ENCODE measurements at places on chromosomes 6 and 20. TPM values are rescaled to one million over a fixed set of nuclear protein-coding genes. Genes with fewer than 3 reads are reported as not detected.

GRCh38 chr6:32177183-32177787 is 920 bp upstream of the RNF5 start:
- H3K4me3 ChIP-seq = peak overlapping the region; percentile 85
- H3K27me3 ChIP-seq = peaks cover 8% of the 10 kb centered on the region
- H3K27ac ChIP-seq = peak overlapping the region; percentile 100

- H3K27me3 ChIP-seq = no peaks in the 10 kb centered on the region
- H3K4me1 ChIP-seq = no peaks in the 10 kb centered on the region
- DNase-seq = no peak
- H3K4me3 ChIP-seq = no peak overlapping the region
- H3K36me3 ChIP-seq = peaks cover 28% of the 10 kb centered on the region
- H3K27ac ChIP-seq = peak overlapping the region; percentile 28
These were observed 105.0 kb downstream of the FIG4 start for GRCh38 chr6:109795994-109796555.

- H3K27me3 ChIP-seq = peaks cover 2% of the 10 kb centered on the region
- no peaks in the 10 kb centered on the region for H3K4me1 ChIP-seq
- H3K36me3 ChIP-seq = no peaks in the 10 kb centered on the region
- no peak for DNase-seq
These were observed 16.8 kb upstream of the RALY start for GRCh38 chr20:33976959-33977358.

Gene ZSCAN23
- polyA plus RNA-seq = 0.16 TPM

Gene CD24
- not detected for polyA plus RNA-seq

Gene ZNF311
- not detected for polyA plus RNA-seq

Gene PACSIN1
- 3.3 TPM for polyA plus RNA-seq

DNA sequence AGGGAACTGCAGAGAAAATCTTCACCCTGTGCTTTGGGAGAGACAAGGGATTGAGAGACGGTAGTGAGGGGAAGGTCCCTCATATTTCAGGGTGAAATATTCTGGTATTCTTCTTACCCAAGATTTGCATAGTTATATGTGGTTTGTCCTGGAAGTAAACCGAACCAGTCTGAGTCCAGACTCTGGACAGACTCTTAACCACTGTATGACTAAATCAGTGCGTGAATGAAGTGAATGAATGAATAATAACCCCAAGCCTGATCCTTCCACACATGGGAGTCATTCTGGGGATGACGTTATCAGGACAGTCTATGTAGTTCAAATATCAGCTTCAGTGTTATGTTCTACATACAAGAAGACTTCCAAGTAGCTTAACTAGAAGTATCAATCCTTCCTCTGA is 690.7 kb downstream of the KIF16B start:
- no peaks in the 10 kb centered on the region for H3K27me3 ChIP-seq
- no peaks in the 10 kb centered on the region for H3K36me3 ChIP-seq
- H3K27ac ChIP-seq = no peak overlapping the region
- H3K4me3 ChIP-seq = no peak overlapping the region

Gene C20orf96
- polyA plus RNA-seq = 0.32 TPM

DNA sequence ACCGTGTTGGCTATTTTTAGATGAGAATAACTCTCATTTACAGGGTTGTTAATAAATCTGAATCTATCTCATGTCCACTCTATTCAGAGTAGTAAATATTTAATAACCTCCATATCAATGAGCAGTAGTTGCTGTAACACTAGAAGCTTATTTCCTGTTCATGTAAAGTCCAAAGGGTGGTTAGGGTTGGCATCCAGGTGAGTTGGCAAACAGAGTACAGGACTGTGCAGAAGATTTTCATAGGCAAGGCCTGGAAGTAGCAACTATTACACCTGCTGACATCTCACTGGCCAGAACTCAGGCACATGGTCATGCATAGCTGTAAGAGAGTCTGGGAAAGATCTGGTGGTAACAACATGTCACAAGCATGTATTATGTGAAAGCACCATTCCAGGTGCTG is 147.5 kb downstream of the PHF3 start:
- no peaks in the 10 kb centered on the region for H3K36me3 ChIP-seq
- no peak for DNase-seq
- no peak overlapping the region for H3K27ac ChIP-seq
- H3K4me1 ChIP-seq = no peaks in the 10 kb centered on the region

Gene TNF
- 5.9 TPM for polyA plus RNA-seq

- no peaks in the 10 kb centered on the region for H3K36me3 ChIP-seq
- no peak overlapping the region for H3K4me3 ChIP-seq
- peaks cover 21% of the 10 kb centered on the region for H3K4me1 ChIP-seq
- H3K27ac ChIP-seq = no peak overlapping the region
These were observed 32.1 kb upstream of the PNRC1 start for GRCh38 chr6:89048288-89048923.

- no peak overlapping the region for H3K27ac ChIP-seq
- H3K27me3 ChIP-seq = peaks cover 4% of the 10 kb centered on the region
- no peak for DNase-seq
- no peaks in the 10 kb centered on the region for H3K4me1 ChIP-seq
- H3K4me3 ChIP-seq = no peak overlapping the region
- no peaks in the 10 kb centered on the region for H3K36me3 ChIP-seq
These were observed 32.8 kb upstream of the SSTR4 start for GRCh38 chr20:23002276-23002675.

- H3K27ac ChIP-seq = no peak overlapping the region
- H3K4me3 ChIP-seq = no peak overlapping the region
- H3K27me3 ChIP-seq = peaks cover 1% of the 10 kb centered on the region
These were observed 265.0 kb upstream of the TAB2 start for GRCh38 chr6:149052350-149053106.

Gene FUT9
- polyA plus RNA-seq = not detected

- H3K36me3 ChIP-seq = no peaks in the 10 kb centered on the region
- no peak for DNase-seq
- H3K4me3 ChIP-seq = no peak overlapping the region
- no peaks in the 10 kb centered on the region for H3K27me3 ChIP-seq
- no peak overlapping the region for H3K27ac ChIP-seq
These were observed 817.3 kb downstream of the BCKDHB start for GRCh38 chr6:80923816-80924215.

DNA sequence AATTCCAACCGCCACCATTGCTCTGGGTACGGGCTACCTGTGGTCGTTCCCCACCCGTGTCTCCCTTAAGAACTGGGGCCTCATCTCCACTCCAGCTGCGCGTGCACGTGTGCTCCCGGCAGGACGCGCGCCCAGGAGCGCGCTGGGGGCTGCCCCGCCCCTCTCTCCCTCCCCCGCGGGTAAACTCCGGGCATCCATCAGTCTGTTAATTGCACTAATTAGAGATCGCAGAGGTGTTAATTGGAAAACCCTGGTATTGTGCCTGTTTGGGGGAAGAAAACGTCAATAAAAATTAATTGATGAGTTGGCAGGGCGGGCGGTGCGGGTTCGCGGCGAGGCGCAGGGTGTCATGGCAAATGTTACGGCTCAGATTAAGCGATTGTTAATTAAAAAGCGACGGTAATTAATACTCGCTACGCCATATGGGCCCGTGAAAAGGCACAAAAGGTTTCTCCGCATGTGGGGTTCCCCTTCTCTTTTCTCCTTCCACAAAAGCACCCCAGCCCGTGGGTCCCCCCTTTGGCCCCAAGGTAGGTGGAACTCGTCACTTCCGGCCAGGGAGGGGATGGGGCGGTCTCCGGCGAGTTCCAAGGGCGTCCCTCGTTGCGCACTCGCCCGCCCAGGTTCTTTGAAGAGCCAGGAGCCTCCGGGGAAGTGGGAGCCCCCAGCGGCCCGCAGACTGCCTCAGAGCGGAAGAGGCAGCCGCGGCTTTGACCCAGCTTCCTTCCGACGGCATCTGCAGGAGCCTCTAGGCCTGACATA is 14.4 kb downstream of the FOXP4 start:
- peak overlapping the region; percentile 85 for H3K27ac ChIP-seq
- peaks cover 24% of the 10 kb centered on the region for H3K4me1 ChIP-seq
- no peaks in the 10 kb centered on the region for H3K36me3 ChIP-seq
- peak overlapping the region; percentile 87 for H3K4me3 ChIP-seq

DNA sequence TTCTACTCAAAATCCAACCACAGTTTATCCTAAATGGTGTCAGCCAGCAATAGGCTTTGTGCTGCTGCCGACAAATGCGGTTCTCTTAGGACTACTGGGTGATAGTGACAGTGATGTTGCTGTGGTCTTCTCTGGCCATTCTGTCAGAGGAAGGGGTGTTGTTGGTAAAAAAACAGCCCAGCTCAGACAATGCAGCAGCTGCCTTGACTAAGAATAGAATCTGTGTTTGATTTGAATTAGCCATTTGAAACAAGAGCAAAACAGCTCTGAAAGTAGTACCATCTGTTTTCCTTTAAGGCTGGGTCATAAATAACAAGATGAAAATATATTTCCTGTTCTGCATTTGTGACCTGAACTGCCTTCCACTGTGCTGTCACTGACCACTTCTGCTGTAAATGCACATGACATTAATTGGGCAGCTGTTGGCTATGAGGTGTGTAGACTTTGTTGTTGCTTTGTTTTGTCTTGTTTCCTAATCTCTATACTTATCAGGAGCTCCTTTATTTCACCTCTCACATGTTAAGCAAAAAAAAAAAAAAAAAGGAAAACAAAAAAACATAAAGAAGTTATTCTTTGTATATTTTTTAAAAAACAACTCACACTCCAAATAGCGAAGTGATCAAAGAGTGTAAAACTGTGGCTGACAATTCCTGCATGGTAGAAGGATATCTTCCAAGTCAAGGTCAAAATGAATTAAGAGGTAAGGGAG is 497.8 kb upstream of the ARID1B start:
- no peak overlapping the region for H3K4me3 ChIP-seq
- no peak for DNase-seq
- no peaks in the 10 kb centered on the region for H3K36me3 ChIP-seq
- no peak overlapping the region for H3K27ac ChIP-seq
- H3K4me1 ChIP-seq = no peaks in the 10 kb centered on the region
- peaks cover 7% of the 10 kb centered on the region for H3K27me3 ChIP-seq

Gene PSORS1C1
- not detected for polyA plus RNA-seq

DNA sequence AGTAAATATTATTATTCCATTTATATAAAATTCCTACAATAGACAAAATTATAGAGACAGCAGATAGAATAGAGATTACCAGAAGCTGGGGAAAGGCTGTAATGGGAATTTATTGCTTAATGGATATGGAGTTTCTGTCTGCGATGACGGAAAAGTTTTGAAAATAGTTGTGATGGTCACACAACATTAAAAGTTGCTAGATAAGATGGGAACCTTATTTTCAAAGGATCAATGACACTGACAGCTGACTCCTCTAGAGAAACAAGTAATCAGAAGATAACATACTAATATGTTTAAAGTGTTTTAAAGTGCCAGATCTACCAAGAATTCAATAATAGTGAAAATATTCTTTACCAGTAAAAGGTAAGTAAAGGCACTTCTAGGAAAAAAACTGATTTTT is 236.3 kb downstream of the HIVEP2 start:
- DNase-seq = no peak
- H3K4me3 ChIP-seq = no peak overlapping the region
- no peak overlapping the region for H3K27ac ChIP-seq
- H3K36me3 ChIP-seq = no peaks in the 10 kb centered on the region
- H3K27me3 ChIP-seq = no peaks in the 10 kb centered on the region

DNA sequence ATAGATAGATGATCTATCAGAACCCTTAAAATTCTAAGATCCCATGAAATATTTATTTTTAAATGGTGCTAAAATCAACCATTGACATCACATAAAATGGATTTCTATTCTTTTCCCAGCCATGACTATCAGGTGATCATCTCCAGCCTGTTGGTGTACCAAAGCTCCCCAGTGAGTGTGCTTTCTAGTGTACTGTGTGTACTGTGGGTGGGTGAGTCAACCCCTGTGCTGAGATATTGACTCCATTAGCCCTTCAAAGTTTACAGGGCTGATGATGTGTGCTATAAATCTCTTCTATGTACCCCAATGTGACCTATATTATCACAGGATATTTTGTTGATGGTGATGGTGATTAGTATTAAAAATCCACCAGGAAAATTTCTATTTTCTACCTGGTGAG is 344.6 kb downstream of the MMUT start:
- H3K36me3 ChIP-seq = no peaks in the 10 kb centered on the region
- H3K4me1 ChIP-seq = no peaks in the 10 kb centered on the region
- no peak overlapping the region for H3K27ac ChIP-seq
- H3K27me3 ChIP-seq = no peaks in the 10 kb centered on the region
- DNase-seq = no peak

DNA sequence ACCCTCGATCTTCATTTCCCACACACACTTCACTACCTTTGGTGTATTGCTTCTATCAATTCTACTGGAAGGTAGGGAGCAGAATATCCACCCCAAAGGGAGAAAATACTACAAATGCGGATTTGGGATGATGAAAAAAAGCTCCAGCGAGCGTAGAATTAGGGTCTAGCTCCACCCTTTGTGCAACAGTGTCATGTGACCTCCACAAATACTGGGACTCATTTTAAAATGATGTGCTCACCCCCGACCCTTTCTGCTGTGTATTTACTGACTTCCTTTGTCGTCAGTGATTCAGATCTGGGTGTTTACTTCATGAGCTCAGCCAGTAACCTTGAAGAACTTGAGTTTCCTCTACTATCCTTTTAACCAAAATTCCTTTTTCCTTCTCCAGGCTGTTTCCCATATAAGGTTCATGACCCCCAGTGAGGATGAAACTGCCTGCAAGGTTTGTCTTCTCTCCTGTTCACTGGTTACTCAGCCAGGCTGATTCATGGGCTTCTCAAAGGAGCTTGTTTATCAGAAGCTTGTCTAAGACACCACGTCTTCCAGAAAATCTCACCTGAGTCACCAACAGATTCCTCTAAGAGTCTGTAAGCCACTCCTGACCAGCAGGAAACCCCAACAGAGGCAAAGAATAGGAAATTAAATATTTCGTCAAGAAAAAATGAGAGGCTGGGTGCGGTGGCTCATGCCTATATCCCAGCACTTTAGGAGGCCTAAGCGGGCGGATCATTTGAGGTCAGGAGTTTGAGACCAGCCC is 39.6 kb upstream of the PAX1 start:
- H3K4me3 ChIP-seq = no peak overlapping the region
- no peaks in the 10 kb centered on the region for H3K27me3 ChIP-seq
- no peaks in the 10 kb centered on the region for H3K4me1 ChIP-seq
- H3K36me3 ChIP-seq = no peaks in the 10 kb centered on the region
- H3K27ac ChIP-seq = no peak overlapping the region

- H3K27me3 ChIP-seq = peaks cover 7% of the 10 kb centered on the region
- no peaks in the 10 kb centered on the region for H3K4me1 ChIP-seq
- no peak overlapping the region for H3K4me3 ChIP-seq
- H3K27ac ChIP-seq = no peak overlapping the region
- H3K36me3 ChIP-seq = no peaks in the 10 kb centered on the region
These were observed 40.3 kb upstream of the BLCAP start for GRCh38 chr20:37567671-37568588.

DNA sequence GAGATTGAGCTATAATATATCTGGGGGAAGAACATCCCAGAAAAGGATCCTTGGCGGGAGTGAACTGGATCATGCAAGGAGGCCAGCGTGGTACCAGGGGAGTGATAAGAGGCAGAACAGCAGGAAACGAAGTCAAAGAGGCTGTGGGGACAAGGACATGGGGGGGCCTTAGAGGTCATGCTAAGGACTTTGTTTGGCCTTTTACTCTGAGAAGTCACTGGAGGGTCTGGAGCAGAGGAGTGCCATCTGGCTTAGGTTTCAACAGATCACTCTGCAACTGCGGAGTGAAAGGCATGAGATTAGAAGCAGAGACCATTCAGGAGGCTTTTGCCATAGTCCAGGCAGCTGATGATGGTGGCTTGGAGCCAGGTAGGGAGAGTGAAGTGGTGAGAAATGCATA is 24.3 kb downstream of the MRAP2 start:
- no peak overlapping the region for H3K27ac ChIP-seq
- DNase-seq = no peak
- H3K27me3 ChIP-seq = peaks cover 3% of the 10 kb centered on the region
- no peaks in the 10 kb centered on the region for H3K36me3 ChIP-seq

Gene CD83
- polyA plus RNA-seq = 5.0 TPM
